ENCODE measurements at places on chromosomes 16 and 17.
A peak's percentile ranks its signal among the peaks of the same experiment; 100 is the strongest.

- no peak for DNase-seq
Measured at GRCh38 chr17:50060951-50061712, 5.2 kb downstream of the ITGA3 start.

GRCh38 chr16:46607529-46607928 is 13.7 kb downstream of the SHCBP1 start:
- no peak for DNase-seq

GRCh38 chr16:74558873-74559272 is 48.0 kb downstream of the GLG1 start:
- DNase-seq, result no peak

GRCh38 chr17:65531256-65532100 is 30.0 kb downstream of the AXIN2 start:
- no peak for DNase-seq

- DNase-seq, result no peak
Measured at GRCh38 chr17:17198281-17198680, 7.9 kb downstream of the PLD6 start.

- DNase-seq, result no peak
Measured at GRCh38 chr17:50943575-50943933, 77.4 kb upstream of the TOB1 start.

DNA sequence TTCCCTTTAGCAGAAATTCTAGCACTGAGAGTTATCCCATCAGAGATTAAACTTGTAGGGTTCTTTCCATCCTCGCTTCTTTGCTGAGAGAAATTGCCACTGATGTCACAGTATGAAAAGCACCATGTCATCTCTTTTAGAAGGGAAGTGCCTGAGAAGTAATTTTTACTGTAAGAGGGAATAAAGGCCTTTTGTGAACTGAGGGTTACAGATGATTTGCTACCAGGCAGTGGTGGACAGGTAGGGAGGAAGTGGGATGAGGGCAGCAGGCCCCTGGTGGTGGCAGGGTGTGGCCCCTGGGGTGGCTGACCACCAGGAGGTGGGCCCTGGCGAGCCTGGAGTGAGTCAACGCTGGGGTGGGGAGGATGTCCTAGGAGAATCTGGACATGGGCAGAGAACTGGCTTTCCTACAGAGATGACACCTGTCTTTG is 6.4 kb upstream of the MILR1 start:
- DNase-seq, result no peak

GRCh38 chr17:80527016-80527645 is 17.5 kb upstream of the RPTOR start:
- peak; percentile 16 for DNase-seq

DNA sequence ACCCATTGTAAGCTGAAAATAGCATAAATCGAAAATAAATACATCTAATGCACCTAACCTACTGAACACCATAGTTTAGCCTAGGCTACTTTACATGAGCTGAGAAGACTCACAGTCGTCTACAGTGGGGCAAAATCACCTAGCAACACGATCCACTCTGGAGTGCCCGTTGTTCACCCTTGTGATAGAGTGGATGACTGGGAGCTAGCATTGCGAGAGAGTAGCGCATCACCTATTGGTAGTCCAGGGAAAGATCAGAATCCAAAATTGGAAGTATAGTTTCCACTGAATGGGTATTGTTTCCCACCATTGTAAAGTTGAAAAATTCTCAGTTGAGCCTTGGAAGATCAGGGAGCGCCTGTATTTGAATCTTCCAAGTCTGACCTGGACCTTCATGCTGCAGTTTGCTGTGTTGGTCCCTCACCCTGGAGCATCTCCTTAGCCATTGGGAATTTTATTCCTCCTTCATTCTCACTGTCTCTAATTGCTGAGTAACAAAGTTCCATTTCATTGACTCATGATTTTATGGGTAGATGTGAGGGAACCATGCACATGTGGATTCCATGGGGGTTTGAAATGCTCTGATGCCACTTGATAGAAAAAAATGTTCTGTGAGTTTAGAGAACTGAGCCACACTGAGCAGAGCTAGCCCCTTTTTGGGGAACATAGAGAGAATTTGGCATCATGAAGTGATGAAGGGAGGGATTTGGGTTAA is 19.6 kb downstream of the AKAP1 start:
- DNase-seq, result no peak

Measured in epithelial cell of prostate (primary cell).